Kidney (tissue), 22 donors: ENCODE measurements at places on chromosomes 3 and 15. TPM values are rescaled to one million over a fixed set of nuclear protein-coding genes. Genes with fewer than 3 reads are reported as not detected.

Gene CCR1
- 13.8 TPM for total RNA-seq

DNA sequence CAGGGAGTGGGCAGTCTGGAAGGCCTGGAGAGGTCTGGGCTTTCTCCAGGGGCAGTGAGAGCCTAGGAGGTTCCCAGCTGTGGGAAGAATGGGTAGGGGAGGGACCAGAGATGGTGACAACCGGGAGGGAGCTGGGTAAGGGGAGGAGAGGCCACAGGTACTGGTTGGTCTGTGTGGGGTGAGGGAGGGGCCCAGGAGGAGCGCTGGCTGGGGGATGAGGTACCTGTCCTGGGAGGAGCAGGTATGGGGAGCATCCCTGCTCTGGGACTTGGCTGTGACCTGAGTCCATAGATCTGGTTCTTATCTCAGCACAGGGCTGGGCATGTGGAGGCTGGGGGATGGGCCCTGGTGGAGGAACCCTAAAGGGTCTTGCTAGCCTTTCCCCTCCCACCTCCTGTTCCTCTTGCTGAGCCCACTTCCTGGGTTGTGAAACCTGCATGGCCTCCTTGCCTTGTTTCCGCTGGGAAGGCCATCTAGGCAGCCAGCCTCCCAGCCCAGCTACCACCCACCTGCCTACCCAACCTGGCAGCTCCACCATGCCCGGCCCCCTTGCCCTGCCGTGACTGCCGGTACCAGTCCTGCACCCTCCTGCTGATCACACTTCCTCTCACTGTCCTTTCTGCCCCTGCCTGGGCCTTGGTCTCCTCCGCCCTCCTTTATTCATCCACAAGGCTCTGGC is 11.0 kb downstream of the PRKCD start:
- H3K4me1 ChIP-seq, result peaks cover 21% of the 10 kb centered on the region
- H3K27me3 ChIP-seq, result no peaks in the 10 kb centered on the region
- no peak overlapping the region for H3K27ac ChIP-seq
- peaks cover 4% of the 10 kb centered on the region for H3K36me3 ChIP-seq
- DNase-seq, result no peak

Gene SUCNR1
- total RNA-seq, result 7.3 TPM

Gene LINGO1
- 3.9 TPM for total RNA-seq

GRCh38 chr3:109254770-109255169 is 61.5 kb downstream of the DPPA2 start:
- H3K27ac ChIP-seq, result no peak overlapping the region
- no peak overlapping the region for H3K4me3 ChIP-seq
- DNase-seq, result no peak

Gene PRR20G
- total RNA-seq, result not detected

Gene LIPC
- total RNA-seq, result 9.9 TPM

- no peak overlapping the region for H3K27ac ChIP-seq
- no peaks in the 10 kb centered on the region for H3K36me3 ChIP-seq
- no peaks in the 10 kb centered on the region for H3K27me3 ChIP-seq
- H3K4me3 ChIP-seq, result no peak overlapping the region
- H3K4me1 ChIP-seq, result peaks cover 6% of the 10 kb centered on the region
- DNase-seq, result no peak
These were observed 25.6 kb upstream of the NR2E3 start for GRCh38 chr15:71784719-71785118.

Gene GCNT3
- total RNA-seq, result 14.8 TPM

DNA sequence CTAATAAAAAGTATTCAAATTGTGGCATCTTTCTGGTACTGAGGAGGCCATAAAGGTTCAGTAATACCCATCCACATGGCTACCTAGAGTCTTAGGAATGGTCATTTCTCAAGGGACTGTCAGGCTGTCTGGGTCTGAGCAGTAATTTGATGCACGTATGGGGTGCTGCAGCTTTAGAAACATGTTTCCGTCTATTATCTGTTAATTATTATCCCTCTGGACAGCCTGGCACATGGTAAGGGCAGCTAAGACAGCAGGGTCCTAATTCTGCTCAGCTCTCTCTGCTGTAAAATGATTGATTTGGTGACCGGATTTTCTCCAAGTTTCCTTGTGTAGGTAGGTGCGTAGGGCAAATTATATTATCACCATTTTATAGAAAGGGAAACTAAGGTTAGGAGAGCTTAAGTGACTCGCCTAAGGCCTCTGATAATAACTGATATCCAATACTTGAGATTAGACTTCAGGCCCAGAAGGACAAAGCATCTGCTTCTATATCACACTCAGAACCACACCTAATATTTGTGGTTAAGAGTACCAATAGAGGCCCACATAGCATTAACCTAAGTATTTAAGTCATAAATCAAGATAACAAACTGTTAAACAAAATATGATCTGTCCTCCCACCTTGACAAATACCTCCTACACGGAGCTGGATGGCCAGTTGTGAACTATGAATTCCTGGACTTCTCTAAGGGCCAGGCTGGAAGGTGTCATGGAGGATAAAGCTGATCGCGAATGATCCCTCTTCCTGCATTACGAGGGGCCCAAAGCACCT is 2.9 kb upstream of the RAP2B start:
- H3K4me1 ChIP-seq, result no peaks in the 10 kb centered on the region
- no peaks in the 10 kb centered on the region for H3K27me3 ChIP-seq
- DNase-seq, result no peak
- no peaks in the 10 kb centered on the region for H3K36me3 ChIP-seq

GRCh38 chr15:48914717-48915116 is 36.8 kb downstream of the EID1 start:
- DNase-seq, result no peak
- no peak overlapping the region for H3K27ac ChIP-seq
- H3K27me3 ChIP-seq, result no peaks in the 10 kb centered on the region

DNA sequence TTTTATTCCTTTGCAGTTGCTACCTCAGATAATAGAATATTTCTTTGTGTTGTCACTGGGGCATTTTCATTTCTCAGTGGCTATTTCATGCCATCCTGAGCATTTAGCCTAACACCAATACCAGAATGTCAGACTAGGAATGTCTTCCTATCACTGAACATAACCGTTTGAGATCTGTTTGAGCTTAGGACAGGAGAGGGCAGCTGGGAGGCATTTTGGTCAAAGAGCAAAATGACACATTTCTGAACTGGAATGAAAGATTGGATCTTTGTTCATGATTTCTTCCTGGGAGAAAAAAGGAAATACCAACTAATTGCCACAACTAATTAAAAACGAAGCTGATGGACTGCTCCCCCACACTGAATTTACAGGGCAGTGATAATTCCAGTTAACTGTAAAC is 921.3 kb upstream of the NR2F2 start:
- no peaks in the 10 kb centered on the region for H3K36me3 ChIP-seq
- peaks cover 2% of the 10 kb centered on the region for H3K4me1 ChIP-seq
- no peak overlapping the region for H3K27ac ChIP-seq
- H3K27me3 ChIP-seq, result no peaks in the 10 kb centered on the region
- H3K4me3 ChIP-seq, result no peak overlapping the region

DNA sequence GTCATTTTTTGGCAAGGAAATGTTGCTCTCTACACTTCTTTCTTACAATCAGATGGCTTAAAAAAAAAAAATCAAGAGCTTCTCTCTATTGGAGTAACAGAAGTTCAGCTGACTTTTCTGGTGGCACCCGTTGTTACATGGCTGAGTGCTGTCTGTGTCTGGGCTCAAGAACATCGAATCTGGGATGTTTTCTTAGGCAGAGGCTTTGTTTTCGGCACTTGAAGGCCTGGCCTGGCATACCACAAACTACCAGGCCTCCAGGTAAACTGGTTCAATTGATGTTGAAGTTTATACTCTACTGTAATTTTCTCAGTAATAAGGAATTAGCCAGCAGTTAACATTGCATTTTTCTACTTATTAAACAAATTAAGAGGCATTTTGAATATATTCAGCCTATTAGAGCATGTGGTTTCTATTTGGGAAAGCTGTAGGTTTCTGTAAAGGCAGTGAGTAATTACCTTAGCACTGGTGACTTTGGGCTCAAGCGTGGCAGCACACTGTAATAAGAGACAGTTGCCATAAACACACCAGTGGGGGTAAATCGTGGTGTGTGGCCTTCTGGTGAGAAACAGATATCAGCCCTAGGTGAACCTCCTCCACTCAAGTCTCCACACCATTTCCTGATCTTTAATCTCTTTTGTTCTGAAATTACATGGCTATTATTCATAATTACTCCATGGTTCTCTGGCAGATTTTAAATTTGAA is 544.7 kb downstream of the MECOM start:
- DNase-seq, result no peak
- H3K4me1 ChIP-seq, result peaks cover 4% of the 10 kb centered on the region
- no peaks in the 10 kb centered on the region for H3K27me3 ChIP-seq
- H3K4me3 ChIP-seq, result no peak overlapping the region
- H3K27ac ChIP-seq, result peak overlapping the region; percentile 0

- H3K27me3 ChIP-seq, result no peaks in the 10 kb centered on the region
- DNase-seq, result no peak
- H3K4me1 ChIP-seq, result no peaks in the 10 kb centered on the region
- H3K36me3 ChIP-seq, result no peaks in the 10 kb centered on the region
- H3K4me3 ChIP-seq, result no peak overlapping the region
These were observed 136.9 kb upstream of the GBE1 start for GRCh38 chr3:81898336-81898735.

DNA sequence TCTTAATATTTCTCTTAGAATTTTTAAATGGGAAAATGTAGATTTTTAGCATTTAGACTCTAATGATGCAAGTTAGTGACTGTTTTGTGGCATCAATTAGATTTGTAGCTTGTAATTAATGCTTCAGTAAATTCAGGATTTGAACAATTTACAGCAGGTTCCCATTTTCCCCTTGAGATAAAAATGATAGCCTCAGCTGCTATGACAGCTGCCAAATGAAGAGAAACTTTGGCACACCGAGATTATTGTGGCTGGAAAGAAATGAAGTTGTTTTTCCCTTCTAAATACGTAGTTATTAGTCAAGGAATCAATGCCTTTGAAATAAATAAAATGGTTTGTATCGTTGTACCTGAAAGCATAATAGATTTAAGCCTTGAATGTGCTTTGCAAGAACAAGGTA is 206.4 kb upstream of the P2RY1 start:
- DNase-seq, result no peak
- no peaks in the 10 kb centered on the region for H3K27me3 ChIP-seq
- no peak overlapping the region for H3K4me3 ChIP-seq
- no peaks in the 10 kb centered on the region for H3K4me1 ChIP-seq
- H3K36me3 ChIP-seq, result no peaks in the 10 kb centered on the region

DNA sequence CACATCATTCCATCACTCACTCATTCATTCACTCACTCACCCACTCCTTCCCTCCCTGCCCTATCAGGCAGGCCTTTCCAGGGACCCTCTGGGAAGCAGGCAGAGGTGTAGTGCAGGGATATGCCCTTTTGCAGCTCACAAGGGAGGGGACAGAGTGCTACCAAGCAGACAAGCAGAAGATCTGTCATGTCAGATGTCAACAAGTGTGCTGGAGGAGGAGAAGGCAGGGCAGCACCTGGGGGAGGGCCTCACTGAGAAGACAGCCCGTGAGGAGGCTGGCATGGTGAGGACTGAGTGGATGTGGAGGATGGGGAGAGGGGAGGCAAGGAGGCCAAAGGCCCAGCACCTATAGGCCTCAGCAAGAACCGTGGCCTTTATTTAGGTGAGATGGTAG is 15.3 kb downstream of the ABTB1 start:
- H3K4me1 ChIP-seq, result no peaks in the 10 kb centered on the region
- H3K27ac ChIP-seq, result no peak overlapping the region
- H3K36me3 ChIP-seq, result no peaks in the 10 kb centered on the region
- no peak for DNase-seq
- no peak overlapping the region for H3K4me3 ChIP-seq
- H3K27me3 ChIP-seq, result no peaks in the 10 kb centered on the region

GRCh38 chr3:98021830-98022560 is 13.1 kb downstream of the GABRR3 start:
- H3K27ac ChIP-seq, result no peak overlapping the region
- H3K4me3 ChIP-seq, result no peak overlapping the region
- no peak for DNase-seq

Gene WDR93
- 2.5 TPM for total RNA-seq

Gene PIGZ
- 3.5 TPM for total RNA-seq

DNA sequence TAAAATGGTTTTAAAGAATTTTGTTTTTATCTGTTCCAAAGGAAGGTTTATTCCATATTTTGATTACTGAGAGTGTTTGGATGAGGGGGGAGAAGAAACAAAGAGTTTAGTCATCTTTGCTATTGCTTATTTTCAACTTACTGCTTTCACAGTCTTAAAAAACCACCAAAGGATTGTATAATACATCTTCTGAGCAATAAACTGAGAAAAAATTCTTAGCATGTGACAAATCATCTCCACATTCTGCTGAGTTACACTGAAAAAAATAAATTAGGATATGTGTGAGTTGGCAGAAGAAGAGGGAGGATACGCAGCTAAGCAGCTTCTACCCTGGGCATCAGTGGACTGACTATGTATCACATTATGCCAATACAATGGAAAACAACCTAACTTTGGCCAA is 23.2 kb upstream of the ACTC1 start:
- no peaks in the 10 kb centered on the region for H3K27me3 ChIP-seq
- H3K36me3 ChIP-seq, result no peaks in the 10 kb centered on the region
- no peaks in the 10 kb centered on the region for H3K4me1 ChIP-seq
- H3K4me3 ChIP-seq, result no peak overlapping the region

Gene FOXB1
- total RNA-seq, result not detected

DNA sequence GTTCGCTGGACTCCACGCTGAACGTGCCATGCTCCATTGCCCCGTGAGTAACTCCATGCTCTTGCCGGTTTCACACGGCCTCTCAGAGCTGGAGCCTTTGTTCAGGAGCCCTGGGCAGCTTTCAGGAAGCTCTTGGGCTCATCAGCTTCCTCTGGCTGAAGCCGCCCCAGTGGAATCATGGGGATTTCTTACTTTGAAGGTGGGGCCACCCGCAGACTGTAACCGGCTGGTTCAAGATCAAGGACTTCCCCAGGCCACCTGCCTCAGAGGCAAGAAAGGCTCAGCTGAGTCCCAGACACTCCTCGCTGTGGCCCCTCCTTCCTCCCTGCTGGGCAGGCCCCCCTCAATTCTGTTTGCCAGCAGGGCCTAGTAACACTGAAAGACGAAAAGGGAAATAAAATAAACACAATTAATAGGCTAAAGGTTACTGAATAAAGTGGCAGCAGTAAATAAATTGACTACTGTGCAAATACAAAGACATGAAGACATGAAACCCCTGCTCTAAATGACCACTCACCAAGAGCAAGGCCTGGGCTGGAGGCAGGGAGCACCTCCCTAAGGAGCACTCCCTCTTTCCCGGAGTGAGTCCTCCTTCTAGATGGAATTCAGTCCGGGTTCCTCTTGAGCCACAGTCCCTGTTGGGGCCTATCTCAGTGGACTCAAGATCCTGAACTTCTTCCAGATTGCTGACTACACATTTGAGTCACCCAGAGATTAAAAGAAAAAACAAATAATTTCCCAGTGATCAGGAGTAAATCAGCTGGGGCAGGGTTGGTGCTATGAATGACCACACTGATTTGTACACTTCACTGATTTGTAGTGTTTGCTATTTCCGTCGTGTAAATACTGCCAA is 51.0 kb downstream of the ZDHHC19 start:
- peak overlapping the region; percentile 83 for H3K27ac ChIP-seq
- H3K36me3 ChIP-seq, result no peaks in the 10 kb centered on the region
- H3K4me1 ChIP-seq, result peaks cover 5% of the 10 kb centered on the region
- DNase-seq, result peak; percentile 69
- H3K4me3 ChIP-seq, result no peak overlapping the region

GRCh38 chr3:124318014-124318413 is 326.1 kb upstream of the ROPN1 start:
- no peak overlapping the region for H3K27ac ChIP-seq
- no peaks in the 10 kb centered on the region for H3K36me3 ChIP-seq
- DNase-seq, result no peak

GRCh38 chr15:73437543-73438109 is 5.3 kb upstream of the REC114 start:
- no peak overlapping the region for H3K27ac ChIP-seq
- H3K27me3 ChIP-seq, result no peaks in the 10 kb centered on the region
- H3K36me3 ChIP-seq, result no peaks in the 10 kb centered on the region
- no peak for DNase-seq
- H3K4me3 ChIP-seq, result no peak overlapping the region
- no peaks in the 10 kb centered on the region for H3K4me1 ChIP-seq

Gene VPS18
- total RNA-seq, result 28.1 TPM
